Neuronal stem cell (in vitro differentiated cells): ENCODE measurements at places on chromosomes 1 and 21.

GRCh38 chr1:181396811-181397210 lies 86.5 kb upstream of the CACNA1E start:
- DNase-seq: no peak

- no peak for DNase-seq
Measured at GRCh38 chr1:89356658-89357400, 7.0 kb upstream of the GBP6 start.

GRCh38 chr1:224377676-224378006 lies 21.0 kb downstream of the CNIH4 start:
- no peak for DNase-seq

DNA sequence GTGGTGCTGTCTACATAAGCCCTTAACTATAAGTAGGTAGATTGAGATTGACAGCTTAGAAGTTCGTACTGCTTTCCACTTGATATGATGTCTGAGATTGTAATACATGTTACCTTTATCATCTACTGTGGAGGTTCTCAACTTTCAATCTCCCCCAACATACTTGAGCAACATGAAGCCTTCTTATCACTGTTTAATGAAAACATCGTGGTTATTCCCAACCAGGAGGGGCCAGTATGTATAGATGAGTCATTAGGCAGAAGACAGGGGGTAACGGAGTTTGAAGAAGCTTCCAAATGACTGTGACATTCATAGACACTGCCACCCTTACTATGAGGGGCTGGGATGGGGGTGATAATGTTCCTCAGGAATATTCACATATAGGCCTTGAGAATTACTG lies 36.0 kb downstream of the CENPF start:
- DNase-seq: no peak

- no peak for DNase-seq
Measured at GRCh38 chr1:230463760-230464159, 37.6 kb upstream of the PGBD5 start.

DNA sequence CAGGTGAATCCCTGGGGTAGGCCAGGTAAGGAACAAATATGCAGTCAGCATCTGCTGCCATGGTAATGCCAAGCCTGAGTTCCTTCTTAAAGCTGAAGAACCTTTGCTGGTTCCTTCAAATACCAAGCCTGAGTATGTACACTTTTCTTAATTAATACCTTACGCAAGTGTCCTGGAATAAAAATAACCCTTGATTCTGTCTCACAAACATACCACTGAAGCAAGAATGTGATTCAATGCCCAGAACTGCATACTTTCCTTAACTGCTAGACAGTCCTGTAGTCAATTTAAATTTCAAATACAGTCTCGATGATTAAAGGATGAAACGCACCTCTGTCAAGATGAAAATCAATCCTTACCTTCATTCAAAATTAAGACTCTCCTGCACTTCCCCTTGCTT lies 634.0 kb upstream of the CHRM3 start:
- no peak for DNase-seq

DNA sequence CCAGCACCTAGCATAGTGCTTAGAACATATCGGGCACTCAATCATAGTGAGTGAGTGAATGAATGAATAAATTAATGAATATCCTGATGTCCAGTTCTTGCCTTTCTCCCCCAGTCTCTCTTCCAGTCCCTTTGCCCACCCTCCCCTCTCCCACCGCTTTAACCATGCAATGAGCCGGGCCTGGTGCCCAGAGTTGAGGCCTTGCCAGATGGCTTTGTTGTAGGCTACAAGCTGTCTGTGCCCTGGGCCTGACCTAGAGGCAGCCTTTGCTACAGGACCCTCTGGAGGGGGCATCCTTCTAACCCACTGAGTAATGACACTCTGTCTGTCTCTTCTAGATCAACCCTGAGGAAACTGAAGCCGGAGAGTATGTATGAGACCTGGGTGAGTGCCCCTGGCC lies 6.9 kb downstream of the CASQ1 start:
- DNase-seq: no peak

GRCh38 chr1:233744779-233745513 lies 131.0 kb downstream of the KCNK1 start:
- no peak for DNase-seq

GRCh38 chr1:54795841-54796468 lies 5.2 kb downstream of the TTC22 start:
- no peak for DNase-seq

GRCh38 chr1:219367496-219367895 lies 193.8 kb downstream of the LYPLAL1 start:
- DNase-seq: no peak

DNA sequence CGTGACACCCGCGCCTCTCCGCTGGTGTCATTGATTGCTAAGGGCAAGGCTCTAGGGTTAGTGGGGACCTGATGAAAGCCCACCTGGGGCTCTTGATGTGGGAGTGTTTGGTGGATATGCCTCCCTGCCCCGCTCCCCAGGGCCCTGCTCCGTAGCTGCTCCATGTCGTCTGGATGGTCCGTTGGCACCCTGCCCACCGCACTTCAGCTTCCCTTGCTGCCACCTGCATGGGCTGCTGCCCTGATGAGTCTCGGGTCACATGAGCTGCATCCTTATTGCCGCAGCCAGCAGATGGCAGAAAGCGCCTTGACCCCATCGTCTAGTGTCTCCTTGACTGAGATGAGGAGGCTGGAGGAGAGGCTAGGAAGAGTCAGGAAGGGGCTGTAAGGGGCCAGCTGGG lies 439.4 kb downstream of the CAMTA1 start:
- no peak for DNase-seq

- no peak for DNase-seq
Measured at GRCh38 chr1:174322202-174322862, 125.4 kb upstream of the GPR52 start.

DNA sequence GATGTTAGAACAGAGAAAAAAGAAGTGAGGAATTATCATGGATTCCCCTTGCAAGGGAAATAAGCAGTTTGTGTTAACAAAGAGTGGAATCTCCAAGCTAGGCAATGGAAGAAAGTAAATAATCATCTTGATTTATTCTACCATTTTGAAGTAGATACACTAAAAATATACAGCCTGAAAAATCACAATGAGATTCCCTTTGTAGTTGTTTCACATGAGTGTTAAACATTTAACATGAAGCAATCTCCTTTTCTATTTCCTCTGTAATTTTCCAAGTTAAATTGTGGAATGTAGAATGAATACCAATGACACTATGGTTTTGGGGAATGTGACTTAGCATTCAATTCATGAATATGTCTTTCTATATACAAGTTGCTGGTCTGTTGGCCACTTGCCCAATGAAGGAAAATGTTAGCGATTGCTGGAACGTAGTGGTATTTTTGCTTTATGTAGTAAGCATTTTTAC lies 5.7 kb downstream of the TGFB2 start:
- no peak for DNase-seq
